ENCODE measurements at places on chromosomes 3 and 15. TPM values are rescaled to one million over a fixed set of nuclear protein-coding genes. Genes with fewer than 3 reads are reported as not detected.
A peak's percentile ranks its signal among the peaks of the same experiment; 100 is the strongest.

GRCh38 chr3:11155341-11156025 lies 1.2 kb downstream of the HRH1 start:
- peaks cover 7% of the 10 kb centered on the region for H3K4me1 ChIP-seq
- peak overlapping the region; percentile 50 for H3K4me3 ChIP-seq
- peaks cover 8% of the 10 kb centered on the region for H3K27me3 ChIP-seq

- H3K36me3 ChIP-seq = no peaks in the 10 kb centered on the region
- no peaks in the 10 kb centered on the region for H3K27me3 ChIP-seq
- no peak overlapping the region for H3K4me3 ChIP-seq
- H3K4me1 ChIP-seq = no peaks in the 10 kb centered on the region
- no peak overlapping the region for H3K27ac ChIP-seq
Measured at GRCh38 chr3:16468336-16469098, 45.0 kb downstream of the RFTN1 start.

DNA sequence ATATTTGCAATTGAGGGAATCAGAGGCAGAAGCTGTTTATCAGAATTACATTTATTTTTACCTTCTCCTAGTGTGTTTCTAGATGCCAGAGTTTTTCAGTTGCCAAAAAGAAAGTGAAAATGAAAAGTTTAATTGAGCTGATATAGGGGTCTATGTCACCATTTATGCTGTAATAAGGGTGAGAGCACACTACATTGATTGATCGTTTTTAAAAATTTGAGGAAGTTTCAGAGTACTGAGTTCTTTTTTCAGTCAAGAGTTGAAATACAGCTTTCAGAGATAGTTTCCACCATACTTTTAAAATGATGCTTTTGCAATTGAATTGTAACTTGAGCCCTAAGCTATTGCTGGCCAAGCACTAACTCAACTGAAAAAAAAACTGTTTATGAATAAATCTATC lies 326.9 kb downstream of the UNC13C start:
- DNase-seq = no peak
- no peaks in the 10 kb centered on the region for H3K36me3 ChIP-seq
- no peaks in the 10 kb centered on the region for H3K4me1 ChIP-seq
- no peak overlapping the region for H3K27ac ChIP-seq

- H3K4me1 ChIP-seq = no peaks in the 10 kb centered on the region
- no peak for DNase-seq
- H3K27me3 ChIP-seq = no peaks in the 10 kb centered on the region
- no peaks in the 10 kb centered on the region for H3K36me3 ChIP-seq
- no peak overlapping the region for H3K4me3 ChIP-seq
Measured at GRCh38 chr15:78762985-78763795, 48.1 kb downstream of the ADAMTS7 start.

- no peaks in the 10 kb centered on the region for H3K27me3 ChIP-seq
- H3K27ac ChIP-seq = no peak overlapping the region
- no peak for DNase-seq
- H3K36me3 ChIP-seq = no peaks in the 10 kb centered on the region
Measured at GRCh38 chr3:177263615-177264368, 66.5 kb upstream of the TBL1XR1 start.

DNA sequence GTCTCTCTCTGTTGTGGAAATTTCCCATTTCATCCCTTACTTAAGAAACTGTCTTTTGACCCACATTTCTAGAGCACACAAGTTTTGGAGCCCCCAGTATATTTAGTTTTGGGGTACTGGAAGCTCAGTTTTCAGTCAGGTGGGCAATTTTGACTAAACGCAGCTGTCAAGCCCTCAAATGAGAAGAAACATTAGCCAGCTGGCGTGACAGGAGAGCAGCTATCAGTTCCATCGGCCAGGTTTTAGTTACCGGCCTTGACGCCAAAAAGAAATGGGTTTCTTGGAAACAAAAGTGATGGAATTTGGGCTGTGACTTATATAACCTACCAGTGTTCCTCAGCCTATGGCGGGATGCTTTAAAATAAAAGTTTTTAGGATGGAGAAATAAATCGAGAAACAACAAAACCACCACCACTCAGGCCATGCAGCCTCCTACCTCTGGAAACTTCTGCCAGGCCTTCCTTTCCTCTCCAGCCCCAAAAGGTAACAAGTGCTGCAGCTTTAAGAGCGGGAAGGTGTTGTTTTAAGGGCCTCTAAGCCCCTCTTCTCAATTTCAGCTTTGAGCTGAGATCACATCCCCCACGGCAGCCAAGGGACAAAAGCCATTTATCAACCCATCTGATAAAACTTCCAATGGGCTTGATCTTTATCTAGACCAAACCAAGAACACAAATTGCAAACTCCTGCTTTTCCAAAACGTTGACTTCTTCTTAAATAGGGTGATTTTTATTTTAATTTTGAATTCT lies 18.3 kb downstream of the RGMA start:
- H3K36me3 ChIP-seq = no peaks in the 10 kb centered on the region
- H3K27me3 ChIP-seq = peaks cover 30% of the 10 kb centered on the region
- H3K4me3 ChIP-seq = peak overlapping the region; percentile 32
- H3K27ac ChIP-seq = no peak overlapping the region
- H3K4me1 ChIP-seq = no peaks in the 10 kb centered on the region
- no peak for DNase-seq

The CATSPER2 gene
- total RNA-seq = 9.2 TPM

The P2RY14 gene
- 2.9 TPM for total RNA-seq

The IMPG2 gene
- not detected for total RNA-seq

The CADPS gene
- 2.9 TPM for total RNA-seq

DNA sequence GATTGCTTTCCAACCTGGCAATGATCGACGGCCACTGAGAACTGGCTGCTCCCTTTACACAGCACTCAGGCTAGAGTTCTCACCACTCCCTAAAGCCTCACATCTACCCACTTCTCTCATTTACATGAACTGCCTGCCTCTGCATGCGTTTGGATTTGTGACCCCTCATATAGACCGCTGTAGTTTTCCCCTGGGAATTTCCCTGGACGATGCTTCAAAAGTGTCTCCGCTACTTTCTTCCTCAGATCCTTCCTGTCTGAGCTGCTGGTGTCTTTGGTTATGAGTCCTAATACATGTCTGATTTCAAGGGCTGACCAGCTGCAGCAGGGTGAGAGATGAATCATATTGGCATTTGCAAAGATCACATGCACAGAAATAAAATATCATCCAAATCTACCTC lies 116.7 kb upstream of the ETV5 start:
- no peaks in the 10 kb centered on the region for H3K4me1 ChIP-seq
- H3K27me3 ChIP-seq = no peaks in the 10 kb centered on the region
- H3K27ac ChIP-seq = no peak overlapping the region
- H3K36me3 ChIP-seq = no peaks in the 10 kb centered on the region

The MCF2L2 gene
- 0.25 TPM for total RNA-seq

DNA sequence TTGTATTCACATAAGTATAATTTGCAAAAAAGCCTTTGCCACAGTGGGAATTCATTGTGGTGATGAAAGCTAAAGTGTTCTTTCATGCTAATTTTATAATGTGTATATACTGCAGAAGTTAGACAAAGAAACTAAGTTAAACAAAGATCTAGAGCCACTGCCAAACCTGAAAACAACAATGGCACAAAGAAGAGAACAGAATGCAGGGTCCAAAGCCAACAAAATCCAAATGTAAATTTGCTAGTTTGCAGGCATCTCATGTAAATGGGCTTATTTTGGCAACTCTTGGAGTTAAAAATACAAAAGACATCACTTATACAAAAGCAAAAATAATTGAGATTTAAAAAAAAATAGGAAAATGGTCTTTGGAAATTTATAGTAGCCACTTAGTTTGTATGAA lies 123.0 kb downstream of the TCF12 start:
- H3K27ac ChIP-seq = no peak overlapping the region
- no peak overlapping the region for H3K4me3 ChIP-seq
- no peak for DNase-seq
- no peaks in the 10 kb centered on the region for H3K36me3 ChIP-seq

The GPR156 gene
- 0.07 TPM for total RNA-seq

The EPHA3 gene
- total RNA-seq = 2.4 TPM

The CPB1 gene
- total RNA-seq = 1.1 TPM

DNA sequence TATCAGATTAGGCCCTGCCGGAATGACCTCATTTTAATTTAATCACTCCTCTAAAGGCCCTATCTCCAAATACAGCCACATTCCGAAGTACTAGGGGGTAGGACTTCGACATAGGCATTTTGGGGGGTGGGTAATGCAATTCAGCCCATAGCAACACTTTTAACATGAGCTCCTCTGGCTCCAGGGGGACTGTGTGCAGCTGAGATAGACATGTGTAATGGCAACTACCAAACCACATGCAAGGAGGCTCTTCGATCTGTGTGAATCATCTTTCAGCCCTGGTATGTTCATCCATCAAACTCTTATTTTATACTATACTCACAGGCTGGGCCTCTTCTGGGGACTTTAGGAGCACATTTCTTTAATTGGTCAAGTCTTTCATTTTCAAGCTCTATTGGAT lies 57.4 kb upstream of the PPARG start:
- H3K27me3 ChIP-seq = no peaks in the 10 kb centered on the region
- H3K27ac ChIP-seq = no peak overlapping the region
- no peak for DNase-seq
- peaks cover 7% of the 10 kb centered on the region for H3K4me1 ChIP-seq
- H3K4me3 ChIP-seq = no peak overlapping the region
- no peaks in the 10 kb centered on the region for H3K36me3 ChIP-seq

GRCh38 chr3:129587566-129588210 lies 18.8 kb downstream of the PLXND1 start:
- H3K27ac ChIP-seq = no peak overlapping the region
- H3K27me3 ChIP-seq = no peaks in the 10 kb centered on the region
- no peaks in the 10 kb centered on the region for H3K36me3 ChIP-seq
- no peak for DNase-seq

- no peaks in the 10 kb centered on the region for H3K36me3 ChIP-seq
- no peak overlapping the region for H3K4me3 ChIP-seq
- no peak for DNase-seq
- no peak overlapping the region for H3K27ac ChIP-seq
- H3K27me3 ChIP-seq = no peaks in the 10 kb centered on the region
- H3K4me1 ChIP-seq = no peaks in the 10 kb centered on the region
Measured at GRCh38 chr3:190996181-190996775, 133.8 kb upstream of the GMNC start.

DNA sequence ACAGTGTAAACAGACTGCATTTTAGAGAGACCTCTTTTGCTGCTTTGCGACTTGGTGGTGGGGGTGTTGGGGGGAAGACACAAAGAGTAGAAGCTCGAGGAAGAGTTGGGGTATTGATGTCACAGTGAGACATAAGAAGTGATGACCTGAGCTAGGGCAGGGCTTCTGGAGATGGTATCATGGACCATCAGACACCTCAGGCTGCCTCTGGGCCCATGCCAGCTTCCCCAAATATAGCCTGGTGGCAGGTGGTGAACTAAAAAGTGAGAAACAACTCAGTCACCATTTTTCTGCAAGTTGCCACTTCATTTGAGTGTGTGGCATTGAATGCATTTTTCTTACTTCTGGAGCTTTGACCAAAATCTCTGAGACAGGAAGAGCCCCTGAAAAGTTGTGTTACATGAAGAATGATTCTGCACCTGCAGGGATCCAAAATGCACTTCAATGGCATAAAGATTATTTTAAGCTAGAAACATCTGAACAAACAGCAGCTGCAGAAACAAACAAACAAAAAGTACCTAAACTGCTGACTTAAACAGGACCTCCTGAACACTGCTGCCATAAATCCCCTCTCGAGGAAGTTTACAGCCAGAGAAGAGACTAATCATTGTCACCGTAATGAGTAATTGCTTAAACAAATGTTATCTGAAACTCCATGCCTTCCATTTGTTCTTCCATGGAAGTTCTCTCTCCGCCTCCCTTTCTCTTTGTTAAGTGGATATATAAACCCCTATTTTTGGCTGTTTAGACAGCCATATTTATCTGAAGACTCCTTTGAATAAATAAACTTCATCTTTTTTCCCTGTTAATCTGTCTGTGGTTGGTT lies 15.2 kb upstream of the XIRP1 start:
- H3K4me3 ChIP-seq = no peak overlapping the region
- H3K27ac ChIP-seq = no peak overlapping the region
- no peaks in the 10 kb centered on the region for H3K36me3 ChIP-seq

The SSUH2 gene
- total RNA-seq = 1.2 TPM

GRCh38 chr3:46280105-46280797 lies 38.0 kb downstream of the CCR3 start:
- no peaks in the 10 kb centered on the region for H3K36me3 ChIP-seq
- H3K27ac ChIP-seq = no peak overlapping the region
- H3K4me3 ChIP-seq = no peak overlapping the region
- no peaks in the 10 kb centered on the region for H3K4me1 ChIP-seq
- no peak for DNase-seq
- no peaks in the 10 kb centered on the region for H3K27me3 ChIP-seq

The CACNA2D2 gene
- 2.4 TPM for total RNA-seq

DNA sequence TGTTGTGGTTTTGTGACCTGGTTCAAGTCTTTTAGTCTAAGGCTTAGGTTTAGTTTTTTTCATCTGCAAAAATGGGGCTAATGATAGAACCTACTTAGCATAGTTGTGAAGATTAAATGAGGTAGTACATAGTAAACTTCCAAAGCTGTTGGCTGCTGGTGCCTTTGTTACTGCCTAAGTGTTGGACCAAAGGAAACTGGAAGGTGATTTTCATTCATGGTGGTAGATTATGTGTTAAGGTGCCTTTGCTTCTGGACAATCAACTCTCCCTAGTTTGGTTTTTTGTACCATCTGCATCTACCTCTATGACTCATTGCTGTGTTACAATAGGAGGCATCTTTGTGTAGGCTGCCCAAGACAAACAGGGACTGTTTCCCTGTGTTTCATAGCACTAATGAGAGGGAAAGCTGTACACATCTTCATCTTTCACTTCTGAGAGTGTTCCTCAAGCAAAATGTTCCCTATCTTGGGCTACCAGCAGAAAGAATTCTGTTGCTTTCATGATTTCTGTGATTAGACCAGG lies 3.2 kb downstream of the MAP2K1 start:
- no peak for DNase-seq
- no peak overlapping the region for H3K4me3 ChIP-seq
- no peak overlapping the region for H3K27ac ChIP-seq
- no peaks in the 10 kb centered on the region for H3K27me3 ChIP-seq
- peaks cover 4% of the 10 kb centered on the region for H3K4me1 ChIP-seq

The IL20RB gene
- total RNA-seq = 0.96 TPM

DNA sequence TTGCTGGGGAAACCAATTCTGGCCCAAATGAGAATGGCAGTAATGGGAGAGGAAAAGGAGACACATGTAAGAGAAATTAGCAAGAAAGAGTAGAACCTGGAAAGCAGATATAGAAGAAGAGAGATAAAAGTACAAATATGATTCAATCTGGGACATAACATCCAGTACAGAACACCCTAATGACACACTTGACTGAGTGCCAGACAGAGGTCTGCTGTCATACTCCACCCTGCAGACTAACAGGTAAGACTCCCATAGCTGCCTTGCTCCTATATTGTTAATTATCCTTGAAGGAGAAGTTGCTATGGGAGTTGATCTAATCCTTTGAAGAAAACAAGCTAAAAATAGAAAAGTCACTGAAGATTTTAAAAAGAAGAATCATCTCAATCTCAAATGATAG lies 21.1 kb downstream of the CCPG1 start:
- no peaks in the 10 kb centered on the region for H3K4me1 ChIP-seq
- no peaks in the 10 kb centered on the region for H3K27me3 ChIP-seq
- no peak overlapping the region for H3K4me3 ChIP-seq
- no peaks in the 10 kb centered on the region for H3K36me3 ChIP-seq

DNA sequence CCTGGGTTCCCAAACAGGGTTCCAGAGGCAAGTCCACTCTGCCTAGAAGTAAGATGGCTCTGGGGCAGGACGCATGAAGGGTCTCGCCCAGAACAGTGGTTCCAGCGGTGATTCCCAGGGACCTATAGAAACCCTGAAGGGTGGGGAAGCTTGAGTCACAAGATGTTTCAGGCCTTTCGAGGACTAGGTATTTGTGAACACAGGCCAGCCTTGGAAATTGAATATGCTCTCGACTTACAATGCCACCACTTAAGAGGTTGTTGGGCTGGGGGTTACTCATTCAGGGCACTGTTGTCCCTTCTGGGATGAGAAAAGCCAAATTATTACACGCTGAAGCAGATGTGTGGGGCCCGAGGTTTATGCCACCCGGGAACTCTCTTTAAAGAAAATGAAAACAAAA lies 152.0 kb downstream of the TJP1 start:
- H3K4me1 ChIP-seq = peaks cover 5% of the 10 kb centered on the region
- no peak overlapping the region for H3K4me3 ChIP-seq
- no peak overlapping the region for H3K27ac ChIP-seq
- H3K27me3 ChIP-seq = no peaks in the 10 kb centered on the region

The DNAJA4 gene
- 54.5 TPM for total RNA-seq

Data from colonic mucosa (tissue), 4 donors.